Nephron progenitor cell (in vitro differentiated cells): ENCODE measurements at places on chromosomes 13 and 19.

- DNase-seq: no peak
Observed at GRCh38 chr13:55190996-55191395, 1949.7 kb upstream of the PRR20A start.

DNA sequence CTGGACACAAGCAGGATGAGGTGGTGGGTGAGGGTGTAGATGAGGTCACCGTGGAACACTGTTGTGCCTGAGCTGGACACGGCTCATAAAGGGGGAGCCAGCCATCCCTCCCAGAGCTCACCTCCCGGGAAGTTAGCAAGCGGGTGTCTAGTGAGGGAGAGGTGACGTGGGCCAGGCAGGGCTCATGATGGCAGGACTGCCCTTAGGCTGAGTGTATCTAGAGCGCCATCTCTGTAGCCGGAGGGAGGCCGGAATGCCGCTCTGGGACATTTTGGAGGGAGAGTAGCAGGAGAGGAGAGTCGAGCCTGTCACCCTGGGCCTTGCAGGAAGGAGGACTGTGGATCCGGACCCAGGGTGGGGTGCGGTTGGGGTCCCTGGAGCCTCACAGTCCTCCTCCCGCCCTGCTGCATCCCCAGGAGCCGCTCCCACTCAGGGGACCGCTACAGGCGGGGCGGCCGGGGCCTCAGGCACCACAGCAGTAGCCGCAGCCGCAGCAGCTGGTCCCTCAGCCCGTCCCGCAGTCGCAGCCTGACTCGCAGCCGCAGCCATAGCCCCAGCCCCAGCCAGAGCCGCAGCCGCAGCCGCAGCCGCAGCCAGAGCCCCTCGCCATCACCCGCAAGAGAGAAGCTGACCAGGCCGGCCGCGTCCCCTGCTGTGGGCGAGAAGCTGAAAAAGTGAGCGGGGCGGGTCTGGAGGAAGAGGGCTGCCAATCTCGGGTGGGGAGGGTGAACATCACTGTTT, 9.2 kb downstream of the ZNF296 start:
- DNase-seq: no peak

- DNase-seq: no peak
Observed at GRCh38 chr19:45782820-45783785, 813 bp upstream of the DMPK start.

DNA sequence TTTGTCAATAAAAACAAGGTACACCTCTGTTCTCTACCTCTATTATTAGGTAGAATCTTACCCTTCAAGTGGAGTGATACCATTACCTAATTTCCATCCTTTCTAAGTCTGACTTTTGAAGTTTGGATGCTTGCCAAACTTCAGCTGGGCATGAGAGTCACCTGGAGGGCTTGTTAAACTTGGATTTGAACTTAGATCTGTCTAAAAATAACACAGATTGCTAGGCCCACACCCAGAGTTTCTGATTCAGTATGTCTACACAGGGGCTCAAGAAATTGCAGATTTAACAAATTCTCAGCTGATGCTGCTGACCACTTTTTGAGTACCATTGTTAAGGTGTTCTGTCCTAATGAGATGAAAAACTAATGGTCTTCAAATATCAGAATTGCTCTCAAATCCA, 512.2 kb downstream of the LMO7 start:
- DNase-seq: no peak

DNA sequence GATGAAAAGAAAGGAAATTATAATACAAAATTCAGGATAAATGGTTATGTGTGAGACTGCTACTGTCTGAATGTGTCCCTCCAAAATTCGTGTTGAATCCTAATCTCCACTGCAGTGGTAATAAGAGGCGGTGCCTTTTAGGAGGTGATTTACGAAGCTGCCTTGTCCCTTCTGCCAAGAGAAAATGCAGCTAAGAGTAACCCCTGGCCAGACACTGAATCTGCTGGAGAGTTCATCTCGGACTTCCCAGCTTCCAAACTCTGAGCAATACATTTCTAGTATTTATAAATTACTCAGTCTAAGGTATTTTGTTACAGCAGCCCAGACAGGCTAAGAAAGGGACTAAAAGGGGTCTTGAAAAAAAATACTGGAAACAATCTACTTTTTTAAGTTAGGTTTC, 152.6 kb downstream of the KLF12 start:
- peak; percentile 7 for DNase-seq

DNA sequence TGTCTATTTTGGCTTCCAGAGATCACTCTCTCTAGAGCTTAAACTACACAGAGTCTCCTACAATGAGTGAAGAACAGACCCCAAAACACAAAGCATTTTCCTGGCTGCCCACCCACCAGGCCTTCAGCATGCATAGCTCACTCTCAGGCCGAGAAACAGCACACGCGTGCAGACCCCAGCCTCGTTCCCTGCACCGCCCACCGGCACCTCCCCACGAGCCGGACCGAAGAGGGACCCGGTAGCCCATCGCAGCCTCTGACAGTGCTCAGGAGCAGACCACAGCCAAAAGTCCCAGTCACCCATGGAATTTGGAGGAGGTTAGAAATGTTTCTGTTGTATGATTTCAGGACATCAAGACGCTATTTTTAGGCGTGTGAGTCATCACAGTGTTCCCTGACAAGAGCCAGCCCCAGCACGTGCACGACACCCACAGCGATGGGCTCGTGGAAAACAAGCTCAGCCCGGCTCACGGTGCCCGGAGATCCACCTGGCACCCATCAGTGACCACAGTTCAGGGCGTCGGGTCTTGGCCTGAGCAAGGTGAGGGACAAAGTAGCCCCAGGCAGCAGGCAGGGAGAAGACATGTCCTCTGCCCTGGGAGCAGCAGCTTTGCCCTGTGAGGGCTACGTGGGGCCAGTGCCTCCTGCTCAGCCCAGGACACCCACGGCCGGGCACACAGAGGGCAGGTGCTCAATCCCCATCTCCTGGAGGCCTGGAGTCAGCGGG, 50.1 kb upstream of the SPACA7 start:
- DNase-seq: no peak

DNA sequence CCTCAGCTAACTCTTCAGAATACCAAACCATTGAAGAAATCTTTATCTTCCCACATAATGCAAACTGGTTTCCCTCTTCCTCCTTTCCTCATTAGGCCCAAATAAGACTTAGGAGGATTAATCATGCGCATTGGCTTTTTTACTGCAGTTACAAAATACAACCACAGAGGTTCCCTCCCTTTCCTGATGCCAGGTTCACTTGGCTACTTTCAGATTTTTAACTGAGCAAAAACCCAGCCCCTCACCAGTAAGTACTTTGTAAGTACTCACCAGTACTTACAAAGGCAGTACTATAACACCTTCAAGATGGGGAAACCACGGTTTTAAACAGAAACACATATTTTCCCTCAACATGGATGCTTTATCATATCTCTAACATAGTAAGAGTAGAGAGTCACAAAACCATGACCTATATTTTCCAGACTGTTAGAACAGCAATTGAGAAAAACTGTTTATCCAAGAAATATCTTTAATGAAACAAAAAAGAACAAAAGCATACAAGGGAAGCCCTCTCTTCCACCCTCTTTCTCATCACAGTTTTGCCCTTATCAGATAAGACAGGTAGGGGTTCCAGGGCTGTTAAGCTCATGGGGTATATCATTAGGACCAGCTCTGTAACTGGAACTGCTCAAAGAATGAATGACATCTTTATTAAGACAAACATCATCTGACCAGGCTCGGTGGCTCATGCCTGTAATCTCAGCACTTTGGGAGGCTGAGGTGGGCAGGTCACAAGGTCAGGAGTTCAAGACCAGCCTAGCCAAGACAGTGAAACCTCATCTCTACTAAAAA, 12.7 kb downstream of the FOXO1 start:
- DNase-seq: no peak

- no peak for DNase-seq
Observed at GRCh38 chr13:20608438-20609020, 41.6 kb downstream of the IFT88 start.

DNA sequence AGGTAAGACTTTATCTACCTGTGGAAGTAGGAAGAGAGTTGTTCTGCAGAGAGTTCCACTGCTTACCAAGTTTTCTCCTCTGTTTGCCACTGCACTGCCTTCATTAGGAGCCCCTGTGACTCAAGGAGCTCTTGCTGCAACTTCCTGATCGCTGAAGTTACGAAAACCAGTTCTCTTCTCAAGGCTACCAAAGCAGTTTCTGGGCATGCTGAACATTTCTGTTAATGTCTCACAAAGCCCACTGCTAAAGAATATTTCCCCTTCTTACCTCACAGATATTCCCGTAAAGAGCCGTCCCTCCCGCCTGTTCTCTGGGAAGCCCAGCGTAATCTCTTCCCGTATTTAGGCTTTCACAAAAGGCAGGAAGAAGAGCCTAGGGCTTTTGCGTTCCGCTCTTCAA, 82.6 kb upstream of the OXGR1 start:
- no peak for DNase-seq

DNA sequence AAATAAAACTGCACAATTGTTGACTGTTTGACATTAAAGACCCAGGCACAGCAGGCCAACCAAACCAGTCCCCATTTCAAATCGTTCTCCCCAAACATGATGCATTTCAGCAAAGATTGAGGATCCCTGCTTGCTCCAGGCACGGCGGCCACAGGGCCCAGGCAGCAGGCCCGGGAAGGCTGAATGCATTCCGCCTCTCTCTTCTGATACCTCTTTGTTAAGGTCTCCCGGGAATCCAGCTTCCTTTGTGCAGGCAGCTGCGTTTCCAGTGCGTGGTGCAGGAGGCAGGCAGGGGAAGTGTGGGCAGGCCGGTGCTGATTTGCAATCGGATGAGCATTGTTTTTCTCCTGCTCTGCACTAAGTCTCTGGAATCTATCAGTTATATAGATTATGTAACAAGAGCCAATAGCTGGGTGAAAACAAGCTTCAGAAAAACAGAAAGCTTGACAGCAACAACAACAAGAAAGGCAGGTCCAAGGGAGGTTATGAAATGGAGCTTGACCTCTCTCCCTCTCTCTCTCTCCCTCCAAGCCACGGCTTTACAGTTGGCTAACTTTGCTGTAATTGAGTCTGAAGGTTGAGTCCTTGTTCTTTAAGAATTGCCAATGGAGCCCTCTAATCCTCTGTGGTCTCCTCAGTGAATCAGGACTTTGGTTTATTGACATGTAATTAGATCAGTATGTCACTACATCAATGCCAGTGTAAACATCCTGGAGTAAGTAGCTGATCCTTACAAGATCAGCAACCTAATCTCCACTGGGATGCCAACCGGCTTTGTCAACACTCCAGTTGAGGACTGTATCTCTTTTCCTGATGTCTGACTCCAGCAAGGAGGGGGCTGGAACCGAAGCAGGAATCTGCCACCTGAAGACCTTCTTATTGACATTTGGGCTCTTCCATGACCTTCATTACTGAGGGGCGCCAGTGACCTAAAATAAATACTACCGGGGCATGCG, 338.0 kb downstream of the TEX29 start:
- DNase-seq: peak; percentile 39

GRCh38 chr13:50247223-50247622, 232.0 kb downstream of the KCNRG start:
- no peak for DNase-seq

DNA sequence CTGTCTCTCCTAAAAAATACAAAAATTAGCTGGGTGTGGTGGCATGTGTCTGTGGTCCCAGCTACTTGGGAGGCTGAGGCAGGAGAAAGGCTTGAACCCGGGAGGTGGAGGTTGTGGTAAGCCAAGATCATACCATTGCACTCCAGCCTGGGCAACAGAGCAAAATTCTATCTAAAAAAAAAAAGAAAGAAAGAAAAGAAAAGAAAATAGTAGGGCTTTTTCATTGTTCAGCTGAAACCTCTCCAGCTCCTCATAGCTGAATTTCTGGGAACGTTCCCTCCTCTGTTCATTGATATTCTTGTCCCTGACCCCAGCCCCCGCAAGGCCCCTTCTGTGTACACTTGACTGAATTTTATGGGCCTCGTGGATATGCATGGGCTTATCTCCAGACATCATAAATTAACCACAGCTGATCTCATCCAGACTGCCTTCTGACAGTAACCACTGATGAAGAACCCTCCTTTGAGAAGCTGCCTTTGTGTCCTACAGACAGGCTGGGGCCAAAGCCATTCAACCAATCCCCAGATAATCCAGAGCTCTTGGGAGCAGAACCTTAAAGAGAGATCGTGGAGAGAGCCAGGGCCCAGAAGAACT, at the start of gene ELSPBP1:
TSS of gene ELSPBP1 (plus strand) at position 424 of the 594 bp plus-strand sequence. CDS start 14,036 bp downstream, outside the sequence.
- peak; percentile 50 for DNase-seq

DNA sequence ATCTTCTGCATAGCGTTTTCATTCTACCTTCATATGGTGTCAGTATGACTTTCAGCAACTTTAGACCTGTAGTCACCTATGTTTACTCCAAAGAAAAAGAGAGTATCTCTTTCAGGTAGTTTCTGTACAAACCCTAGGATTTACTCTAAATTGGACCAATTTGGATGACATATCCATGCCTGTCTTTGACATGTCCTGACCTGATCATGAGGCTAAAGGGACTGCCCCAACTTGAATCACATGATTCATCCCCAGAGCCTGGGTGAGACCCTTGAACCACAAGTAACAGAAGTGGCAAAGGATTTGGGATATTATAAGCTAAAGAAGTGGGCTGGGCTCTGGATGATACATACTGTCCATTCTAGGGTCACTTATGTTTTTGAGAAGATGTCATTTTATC, 124.5 kb upstream of the CSNK1A1L start:
- no peak for DNase-seq

GRCh38 chr13:47893527-47893926, 107.5 kb downstream of the SUCLA2 start:
- no peak for DNase-seq

- DNase-seq: no peak
Observed at GRCh38 chr13:39803156-39803555, 147.7 kb downstream of the COG6 start.

DNA sequence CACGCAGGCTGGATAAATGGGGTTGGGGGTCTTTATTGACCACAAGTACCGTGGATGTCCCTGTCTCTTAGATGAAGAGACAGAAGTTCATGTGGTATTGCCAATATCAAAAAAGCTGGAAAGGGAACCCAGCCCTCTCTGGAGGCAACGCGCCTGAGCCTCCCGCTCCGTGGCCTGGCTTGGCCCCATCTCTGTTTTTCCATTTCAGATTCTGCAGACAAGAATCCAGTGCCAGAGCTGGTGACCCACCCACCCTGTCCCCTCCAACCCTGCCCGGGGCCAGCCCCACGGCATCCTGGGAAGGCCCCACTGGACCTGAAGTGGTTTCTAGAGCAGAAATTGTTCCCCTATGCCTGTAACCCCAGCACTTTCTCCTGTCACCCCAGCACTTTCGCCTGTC, 57.7 kb downstream of the PTPRS start:
- DNase-seq: no peak

GRCh38 chr13:109209526-109209925, 576.9 kb downstream of the IRS2 start:
- no peak for DNase-seq

DNA sequence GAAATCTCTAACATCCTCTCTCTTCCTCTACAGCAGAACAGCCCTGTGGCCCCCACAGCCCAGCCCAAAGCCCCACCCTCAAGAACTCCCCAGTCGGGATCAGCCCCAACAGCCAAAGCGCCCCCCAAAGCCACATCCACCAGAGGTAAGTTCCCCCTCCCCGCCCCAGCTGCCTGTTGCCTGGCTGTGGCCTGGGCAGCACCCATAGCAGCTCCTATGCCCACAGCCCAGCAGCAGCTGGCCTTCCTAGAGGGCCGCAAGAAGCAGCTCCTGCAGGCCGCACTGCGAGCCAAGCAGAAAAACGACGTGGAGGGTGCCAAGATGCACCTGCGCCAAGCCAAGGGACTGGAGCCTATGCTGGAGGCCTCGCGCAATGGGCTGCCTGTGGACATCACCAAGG, 14.5 kb downstream of the CC2D1A start:
- DNase-seq: no peak
